ENCODE measurements at places on chromosomes 2 and 18. TPM values are rescaled to one million over a fixed set of nuclear protein-coding genes. Genes with fewer than 3 reads are reported as not detected.

MRPS9 gene
- 8.6 TPM for total RNA-seq

CMPK2 gene
- total RNA-seq: 31.5 TPM

ATG9A gene
- total RNA-seq: 56.8 TPM

CD8B2 gene
- total RNA-seq: under 0.01 TPM

FBXO41 gene
- 10.5 TPM for total RNA-seq

ZNF638 gene
- 83.7 TPM for total RNA-seq

SETBP1 gene
- total RNA-seq: 16.2 TPM

FBXO36 gene
- total RNA-seq: 1.9 TPM

FEV gene
- total RNA-seq: not detected

AMMECR1L gene
- total RNA-seq: 11.8 TPM

MAB21L4 gene
- total RNA-seq: not detected

CKAP2L gene
- total RNA-seq: 0.81 TPM

MYOM1 gene
- 0.27 TPM for total RNA-seq

NT5C1B gene
- not detected for total RNA-seq

TMEM247 gene
- total RNA-seq: not detected

CCDC141 gene
- 0.54 TPM for total RNA-seq

RNF138 gene
- total RNA-seq: 65.4 TPM

LYG2 gene
- total RNA-seq: not detected

GTF2A1L gene
- total RNA-seq: not detected

C2orf15 gene
- 1.6 TPM for total RNA-seq

OXER1 gene
- total RNA-seq: 1.3 TPM

EFEMP1 gene
- total RNA-seq: 0.27 TPM

ASIC4 gene
- 0.27 TPM for total RNA-seq

MYO7B gene
- total RNA-seq: 1.9 TPM
